ENCODE measurements at places on chromosomes 3 and 15.

GRCh38 chr3:56894881-56895431 lies 93.2 kb upstream of the ARHGEF3 start:
- no peak for DNase-seq

DNA sequence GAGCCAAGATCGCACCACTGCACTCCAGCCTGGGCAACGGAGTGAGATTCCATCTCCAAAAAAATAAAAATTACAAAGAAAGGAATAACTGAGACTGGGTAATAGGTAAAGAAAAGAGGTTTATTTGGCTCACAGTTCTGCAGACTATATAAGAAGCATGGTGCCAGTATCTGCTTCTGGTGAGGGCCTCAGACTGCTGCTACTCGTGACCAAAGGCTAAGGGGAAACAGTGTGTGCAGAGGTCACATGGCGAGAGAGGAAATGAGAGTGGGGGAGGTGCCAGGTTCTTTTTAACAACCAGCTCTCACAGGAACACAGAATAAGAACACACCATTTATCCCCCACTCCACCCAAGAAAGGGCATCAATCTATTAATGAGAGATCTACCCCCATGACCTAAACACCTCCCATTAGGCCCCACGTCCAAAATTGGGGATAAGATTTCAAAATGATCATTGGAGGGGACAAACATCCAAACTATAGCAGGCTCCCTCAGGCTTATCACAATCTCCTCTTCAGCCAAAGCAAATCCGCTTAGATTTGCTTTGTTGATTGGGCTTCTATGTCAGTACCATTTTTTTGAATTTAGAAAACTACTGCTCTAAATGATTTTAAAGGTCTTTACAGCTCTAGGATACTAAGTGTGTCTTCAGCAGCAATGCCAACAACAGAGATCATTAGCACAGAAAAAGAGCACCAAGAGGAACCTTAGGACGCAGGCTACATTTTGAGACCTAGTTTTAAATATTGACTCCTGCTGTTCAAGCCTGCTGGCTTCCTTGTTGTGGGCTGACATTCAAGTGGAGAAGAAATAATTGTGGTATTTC lies 84.2 kb upstream of the TBL1XR1 start:
- no peak for DNase-seq

DNA sequence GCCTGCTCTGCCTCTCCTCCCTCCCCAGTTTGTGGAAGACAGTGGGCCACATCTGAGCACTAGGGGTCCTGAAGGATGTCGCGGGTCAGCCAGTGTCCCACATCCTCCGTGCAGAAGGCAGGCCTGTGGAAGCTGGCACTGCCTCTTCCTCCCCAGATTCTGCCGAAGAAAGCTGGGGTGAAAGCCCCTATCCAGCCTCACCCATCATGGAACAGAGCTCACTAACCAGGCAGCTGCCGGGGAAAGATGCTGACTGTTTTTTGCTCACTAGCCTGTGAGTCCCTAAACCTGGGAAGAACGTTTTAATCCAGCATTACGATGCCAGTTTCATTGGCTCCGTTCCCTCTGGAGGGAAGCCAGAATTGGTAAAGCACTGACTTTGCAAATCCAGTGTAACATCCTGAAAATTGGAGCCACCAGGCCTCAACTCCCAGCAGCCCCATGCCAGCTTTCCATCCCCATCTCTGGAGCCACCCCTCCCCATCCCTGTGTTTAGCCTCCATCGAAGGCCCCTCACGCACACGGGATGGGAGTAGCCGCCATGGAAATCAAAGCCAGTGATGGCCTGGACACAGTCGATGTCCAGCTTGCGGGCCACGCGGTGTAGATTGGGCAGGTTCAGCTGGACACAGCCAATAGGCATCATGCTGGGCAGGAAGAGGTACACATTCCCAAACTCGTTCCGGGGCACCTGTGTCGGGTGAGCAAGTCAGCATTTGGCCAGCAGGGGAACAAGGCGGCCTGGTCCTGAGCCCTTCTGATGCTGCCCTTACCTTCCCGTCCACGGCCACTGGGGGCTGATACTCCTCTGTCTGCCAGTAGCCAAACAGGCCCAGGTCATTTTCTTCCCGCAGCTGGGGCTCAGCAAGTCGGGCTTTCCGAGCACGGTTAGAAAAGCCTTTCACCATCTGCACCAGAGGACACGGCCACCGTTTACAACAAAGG lies 23.5 kb downstream of the TMEM43 start:
- DNase-seq = peak; percentile 71

GRCh38 chr3:150920236-150920635 lies 15.0 kb upstream of the MINDY4B start:
- no peak for DNase-seq

DNA sequence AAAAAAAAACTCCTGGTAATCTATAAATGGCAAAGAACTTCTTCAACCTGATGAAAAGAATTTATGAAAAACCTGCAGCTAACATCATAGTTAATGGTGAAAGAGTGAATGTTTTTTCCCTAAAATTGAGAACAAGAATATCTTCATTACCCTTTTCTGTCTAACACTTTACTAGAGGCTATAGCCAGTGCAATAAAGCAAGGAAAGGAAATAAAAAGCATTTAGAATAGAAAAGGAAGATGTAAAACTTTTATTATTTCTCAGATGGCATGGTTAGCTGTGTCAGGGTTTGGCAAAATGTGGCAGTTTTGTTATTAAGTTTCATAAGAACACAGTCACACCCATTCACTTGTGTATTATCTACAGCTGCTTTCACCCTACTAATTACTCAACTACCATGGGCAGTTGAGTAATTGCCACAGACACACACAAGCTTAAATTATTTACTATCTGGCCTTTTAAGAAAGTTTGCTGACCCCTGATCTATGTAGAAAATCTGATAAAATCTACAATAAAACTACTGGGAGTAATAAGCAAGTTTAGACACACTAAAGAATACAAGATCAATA lies 465.1 kb downstream of the MAGI1 start:
- no peak for DNase-seq

DNA sequence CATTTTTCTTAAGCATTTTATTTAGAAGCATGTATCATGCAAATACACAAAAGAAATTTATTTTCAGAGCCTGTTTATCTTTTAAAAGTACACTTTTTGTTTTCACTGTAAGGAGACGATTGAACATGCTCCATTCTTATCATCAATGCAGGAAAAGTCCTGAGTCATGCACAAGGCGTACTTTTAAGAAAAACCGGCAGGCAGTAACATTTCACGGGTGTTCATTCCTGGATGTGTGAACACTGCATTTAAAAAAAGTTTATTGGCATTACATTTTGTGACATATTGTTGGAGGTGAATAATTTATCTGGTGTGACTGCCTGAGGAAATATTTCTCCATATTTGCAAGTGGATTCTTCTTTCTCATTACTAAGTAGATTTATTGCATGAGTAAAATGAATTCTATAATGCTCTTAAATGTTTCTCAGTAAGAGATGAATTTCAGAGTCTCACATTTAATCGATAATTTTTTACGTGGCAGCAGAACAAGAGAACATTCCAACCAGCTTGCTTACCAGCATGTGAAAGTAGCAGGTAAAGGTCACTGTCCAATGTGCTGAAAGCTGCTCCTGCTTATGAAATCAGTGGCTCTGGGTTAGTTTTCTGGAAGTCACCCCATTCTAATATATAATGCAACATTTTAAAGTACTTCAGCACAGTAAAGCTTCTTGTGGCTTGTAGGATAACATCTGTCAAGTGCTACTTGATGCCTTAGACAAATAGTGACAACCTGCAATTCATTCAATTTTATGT lies 87.0 kb downstream of the SV2B start:
- DNase-seq = no peak

DNA sequence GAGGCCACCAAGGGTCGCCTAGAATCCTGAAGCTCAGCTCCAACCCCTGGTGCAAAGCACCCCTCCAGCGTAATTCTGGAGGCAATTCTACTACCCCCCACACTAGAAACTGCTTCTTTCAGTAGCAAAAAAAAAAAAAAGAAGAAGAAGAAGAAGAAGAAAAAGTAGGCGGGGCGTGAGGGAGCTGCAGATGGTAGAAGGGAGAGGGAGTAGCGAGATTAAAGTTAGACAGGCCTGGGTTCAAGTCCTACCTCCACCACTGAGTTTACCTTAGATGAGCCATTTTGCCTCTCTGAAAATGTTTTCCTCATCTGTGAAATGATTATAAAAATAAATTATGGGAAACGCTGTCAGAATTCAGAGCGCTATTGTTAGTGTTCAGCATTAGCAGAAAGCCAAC lies 913 bp downstream of the FAM174B start:
- no peak for DNase-seq

GRCh38 chr3:43453981-43454380 lies 167.6 kb downstream of the SNRK start:
- DNase-seq = no peak

DNA sequence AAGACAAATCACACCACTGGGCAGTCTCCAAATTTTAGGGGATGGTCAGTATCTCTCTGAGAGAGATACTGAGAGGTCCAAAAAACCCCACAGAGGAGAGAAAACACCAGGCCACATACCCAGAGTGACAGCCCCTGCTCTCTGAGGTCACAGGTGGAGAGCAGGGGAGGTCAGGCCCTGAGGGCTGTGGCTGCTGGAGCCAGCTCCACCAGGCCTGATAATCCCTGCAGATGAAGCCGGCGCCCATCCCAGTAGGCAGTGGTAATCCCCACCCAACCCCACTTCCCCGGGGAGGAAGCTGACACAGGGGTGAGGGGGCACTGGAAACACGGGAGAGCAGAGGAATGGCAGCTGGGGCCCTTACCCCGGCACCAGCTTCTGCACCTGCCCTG lies 31.2 kb upstream of the SRP14 start:
- no peak for DNase-seq

- DNase-seq = no peak
Measured at GRCh38 chr3:107506458-107506857, 16.3 kb upstream of the BBX start.

DNA sequence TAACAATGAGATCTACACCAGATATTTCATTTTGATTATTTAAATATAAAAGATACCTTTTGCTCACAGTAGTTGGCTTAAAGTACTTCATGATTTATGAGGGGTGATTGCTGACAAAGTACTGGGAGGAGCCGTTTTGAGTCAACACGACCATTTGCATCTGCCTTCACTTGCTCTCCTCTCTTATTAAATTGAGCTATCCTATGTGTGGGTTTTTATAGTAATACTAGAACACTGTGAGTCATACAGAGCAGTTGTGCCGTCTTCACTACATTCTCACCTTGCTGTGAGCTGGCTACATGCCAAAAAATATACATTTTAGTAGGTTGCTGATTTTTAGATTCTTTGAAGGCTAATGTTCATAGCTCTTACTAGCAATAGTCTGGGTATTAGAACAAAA lies 161.2 kb downstream of the ALCAM start:
- no peak for DNase-seq

DNA sequence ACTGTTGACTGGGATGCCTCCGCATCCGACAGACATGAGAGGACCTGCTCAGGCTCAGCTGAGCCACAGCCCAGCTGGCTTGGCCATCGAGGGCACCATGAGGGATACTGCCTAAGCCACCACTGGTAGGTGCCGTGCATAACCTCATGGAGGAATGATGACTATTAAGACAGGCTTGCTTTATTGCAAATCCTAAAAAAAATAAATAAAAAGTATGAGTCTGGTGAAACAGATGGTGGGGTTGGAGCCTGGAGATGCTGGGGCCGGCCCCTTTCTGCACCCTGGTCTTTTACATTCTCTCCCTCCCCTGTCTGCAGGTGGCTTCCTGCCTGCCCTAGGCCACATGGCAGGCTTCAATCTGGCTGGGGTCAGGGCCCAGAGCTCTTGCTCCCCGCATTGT lies 24.0 kb upstream of the RAD18 start:
- no peak for DNase-seq

GRCh38 chr15:78598348-78598747 lies 22.4 kb downstream of the CHRNA3 start:
- no peak for DNase-seq

DNA sequence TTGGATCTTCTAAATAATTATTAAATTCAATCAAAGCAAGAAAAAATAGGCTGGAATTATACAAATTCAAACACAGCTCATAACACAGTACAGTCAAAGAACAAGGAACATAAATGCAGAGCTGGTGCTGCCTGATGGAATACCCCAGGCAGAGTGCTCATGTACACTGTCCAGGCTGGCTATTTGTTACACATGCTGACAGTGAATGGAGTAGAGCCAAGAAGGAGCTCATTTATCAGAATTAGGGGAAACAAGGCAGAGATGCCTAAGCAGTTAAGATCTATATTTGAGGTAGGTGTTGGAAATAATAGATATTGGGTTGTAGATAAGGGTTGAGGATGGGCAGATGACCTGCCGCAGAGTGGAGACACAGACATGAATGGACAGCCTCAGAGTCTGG lies 788.2 kb upstream of the ARPP21 start:
- no peak for DNase-seq

DNA sequence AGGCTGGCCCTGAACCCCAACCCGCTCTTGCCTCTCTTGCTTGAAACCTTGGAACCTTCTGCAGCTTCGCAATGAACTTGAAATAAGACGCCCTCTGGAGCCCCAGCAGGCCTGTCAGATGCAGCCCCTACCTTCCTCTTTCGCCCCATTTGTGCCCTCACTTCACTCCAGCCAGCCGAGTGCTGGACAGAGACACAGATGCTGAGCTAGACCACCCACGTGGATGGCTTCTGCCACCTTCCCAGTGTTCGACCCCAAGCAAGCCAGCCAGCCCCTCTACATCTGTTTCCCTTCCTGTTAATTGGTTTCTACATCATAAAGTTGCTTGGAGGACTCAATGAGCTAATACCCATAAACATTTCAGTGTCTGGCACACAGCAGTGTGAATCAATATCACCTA lies 23.8 kb upstream of the SNRPA1 start:
- DNase-seq = no peak

DNA sequence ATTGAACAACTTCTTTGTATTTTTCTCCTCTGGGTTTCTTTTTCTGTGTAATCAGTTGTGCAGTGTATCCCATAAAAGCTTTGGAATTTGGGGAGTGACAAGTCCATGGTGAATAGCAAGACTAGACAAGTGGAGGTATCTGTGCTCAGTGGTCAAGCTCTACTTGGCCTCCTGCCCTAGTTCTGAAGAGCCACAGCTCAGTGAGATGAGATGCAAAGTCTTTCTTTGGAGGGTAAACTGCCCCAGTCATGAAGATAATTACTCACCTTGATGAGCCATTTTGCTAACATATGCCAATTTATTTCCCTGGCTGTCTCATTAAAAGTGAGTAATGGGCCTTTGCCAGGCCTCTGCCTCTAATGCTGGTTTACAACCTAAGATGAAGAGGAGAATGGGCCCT lies 271.2 kb upstream of the TRIM42 start:
- no peak for DNase-seq

- no peak for DNase-seq
Measured at GRCh38 chr3:45333549-45333948, 54.8 kb upstream of the LARS2 start.

GRCh38 chr3:194871143-194871863 lies 185.6 kb downstream of the FAM43A start:
- peak; percentile 66 for DNase-seq

DNA sequence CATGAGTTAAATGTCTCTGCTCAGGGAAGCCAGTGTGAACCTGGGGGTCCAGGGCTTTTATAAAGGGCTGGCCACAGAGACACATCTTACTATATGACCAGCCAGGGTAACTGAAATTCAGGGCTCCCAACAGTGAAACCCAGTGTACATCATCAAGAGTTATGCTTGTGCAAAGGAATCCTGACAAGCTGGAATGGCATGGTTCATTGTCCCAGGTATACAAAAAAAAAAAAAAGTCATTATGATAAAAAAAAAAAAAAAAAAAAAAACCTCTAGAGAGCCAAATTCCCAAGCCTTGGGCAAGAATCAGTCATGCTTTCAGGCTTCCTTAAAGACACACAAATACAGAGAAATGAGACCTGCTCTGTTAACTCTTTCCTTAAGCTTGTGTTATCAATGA lies 452.0 kb downstream of the GABRG3 start:
- no peak for DNase-seq

GRCh38 chr15:96535148-96535547 lies 204.6 kb downstream of the NR2F2 start:
- DNase-seq = no peak
